ENCODE measurements at places on chromosomes 16 and 17.

DNA sequence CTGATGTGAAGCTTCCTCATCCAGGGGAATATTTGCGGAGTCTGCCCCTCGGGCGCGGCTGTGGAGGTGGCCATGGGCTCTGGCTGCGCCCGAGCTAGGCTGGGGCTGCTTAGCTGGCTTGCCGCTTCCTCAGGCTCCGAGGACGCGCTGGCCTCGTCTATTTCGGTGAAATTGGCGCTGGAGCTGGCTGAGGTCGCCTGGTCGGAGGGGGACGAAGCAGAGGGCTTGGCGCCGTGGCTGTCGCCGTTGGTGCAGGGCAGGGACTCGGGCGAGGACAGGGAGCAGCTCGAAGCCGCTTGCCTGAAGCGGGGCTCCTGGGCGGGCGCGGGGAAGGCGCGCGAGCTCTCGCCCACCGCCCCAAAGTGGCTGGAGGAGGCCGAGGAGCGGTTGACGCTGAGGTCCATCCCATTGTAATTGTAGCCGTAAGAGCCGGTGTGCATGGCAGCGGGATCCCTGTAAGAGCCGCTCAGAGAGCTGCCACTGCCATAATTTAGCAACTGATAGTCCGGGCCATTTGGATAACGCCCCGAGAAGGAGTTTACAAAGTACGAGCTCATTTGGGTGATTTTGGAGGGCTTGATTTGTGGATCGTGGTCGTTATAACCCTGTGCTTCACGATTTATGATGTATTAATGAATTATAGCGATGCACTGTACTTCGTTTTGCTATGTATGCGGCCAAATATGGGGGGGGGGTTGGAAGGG lies at the start of gene HOXB5:
TSS of gene HOXB5 (minus strand) at position 654 of the 704 bp plus-strand sequence. CDS start at position 557, 97 bp downstream.
- no peak for DNase-seq

- DNase-seq: no peak
These were observed 422 bp downstream of the UQCC4 start for GRCh38 chr16:1420111-1420539.

GRCh38 chr17:14298221-14298946 lies 2.5 kb upstream of the HS3ST3B1 start:
- no peak for DNase-seq

- no peak for DNase-seq
These were observed 93.4 kb upstream of the CRHR1 start for GRCh38 chr17:45690625-45691275.

GRCh38 chr16:78684655-78685375 lies 585.4 kb downstream of the WWOX start:
- no peak for DNase-seq

DNA sequence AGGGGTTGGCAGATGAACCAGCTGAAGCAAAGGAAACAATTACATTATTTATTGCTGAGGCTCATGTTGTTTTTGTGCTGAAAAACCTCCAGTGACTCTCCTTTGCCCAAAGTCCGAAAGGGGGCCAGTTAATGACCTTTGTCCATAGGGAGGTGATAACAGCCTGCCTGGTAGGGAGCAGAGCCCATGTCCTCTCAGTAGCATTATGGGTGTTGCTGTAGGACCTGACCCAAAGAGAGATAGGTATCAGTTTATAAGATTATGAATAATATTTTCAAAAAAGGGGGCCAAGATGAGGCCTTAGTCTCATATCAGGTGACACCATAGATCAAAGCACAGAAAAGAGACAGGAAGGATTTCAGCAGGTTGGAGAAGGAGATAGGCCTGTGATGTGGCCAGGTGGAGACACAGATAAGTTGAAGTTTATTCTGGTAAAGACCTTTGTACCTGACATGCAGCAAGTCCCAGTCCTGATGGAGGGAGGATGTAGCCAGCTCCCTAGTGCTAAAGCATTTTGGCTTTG lies 55.1 kb downstream of the CENPV start:
- no peak for DNase-seq

- DNase-seq: peak; percentile 50
These were observed 11.2 kb downstream of the ENPP7 start for GRCh38 chr17:79741751-79742588.

DNA sequence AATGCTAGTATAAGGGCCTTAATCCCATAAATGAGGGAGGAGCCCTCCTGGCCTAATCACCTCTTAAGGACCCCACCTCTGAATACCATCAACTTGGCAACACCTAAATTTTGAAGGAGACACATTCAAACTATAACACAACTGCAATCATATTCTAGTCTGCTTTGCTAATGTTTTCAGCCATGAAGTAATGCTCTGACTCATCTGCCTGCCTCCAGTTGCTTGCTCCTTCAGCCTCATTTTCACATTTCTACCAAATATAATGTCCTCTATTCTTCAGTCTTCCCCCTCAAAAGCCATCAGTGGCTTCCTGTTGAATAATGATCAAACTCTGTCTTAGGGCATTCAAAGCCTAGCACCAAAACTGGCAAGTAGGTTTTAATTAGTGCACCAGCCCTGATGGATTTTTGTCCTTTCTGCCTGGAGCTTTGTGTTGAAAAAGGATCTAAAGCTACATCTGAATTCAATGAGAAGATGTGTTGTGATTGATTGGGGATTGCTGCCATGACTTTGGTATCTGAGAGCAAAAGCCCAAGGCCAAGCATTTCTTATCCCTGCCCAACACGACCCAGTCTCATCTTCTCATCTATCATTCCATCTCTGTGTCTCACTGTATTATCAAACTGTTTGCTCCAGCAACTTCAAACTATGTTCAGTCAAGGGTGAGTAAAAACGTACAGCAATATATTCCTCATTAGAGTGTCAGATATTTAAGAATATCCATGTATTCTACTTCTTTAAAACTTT lies 140.8 kb upstream of the ELAC2 start:
- DNase-seq: no peak

GRCh38 chr16:79089735-79090284 lies 510.7 kb downstream of the MAF start:
- DNase-seq: peak; percentile 8

DNA sequence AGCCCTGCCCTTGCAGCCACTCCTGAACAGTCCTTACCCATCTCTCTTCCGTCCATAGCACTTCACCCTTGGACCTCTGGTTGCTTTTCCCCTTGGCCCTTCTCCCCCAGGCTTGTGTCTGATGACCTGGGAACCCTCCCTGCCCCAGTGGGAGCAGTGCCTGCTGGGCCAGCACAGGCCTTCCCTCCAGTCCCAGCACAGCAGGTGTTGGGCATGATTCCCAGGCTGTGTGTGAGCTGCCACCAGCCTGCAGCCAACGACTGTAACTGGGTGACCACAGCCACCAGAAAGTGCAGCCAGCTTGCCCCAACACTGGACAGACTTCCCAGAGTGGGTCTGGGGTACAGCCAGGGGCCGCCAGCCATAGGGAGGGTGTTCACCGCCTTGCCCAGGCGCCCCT lies 30.0 kb downstream of the CRAMP1 start:
- DNase-seq: no peak

GRCh38 chr17:61253362-61253761 lies 146.3 kb upstream of the TBX2 start:
- DNase-seq: no peak

GRCh38 chr16:70774261-70774660 lies 26.7 kb downstream of the VAC14 start:
- no peak for DNase-seq

GRCh38 chr17:48453447-48453846 lies 23.4 kb upstream of the SKAP1 start:
- no peak for DNase-seq

GRCh38 chr16:4288148-4288921 lies 15.5 kb upstream of the TFAP4 start:
- DNase-seq: peak; percentile 53

GRCh38 chr17:81514739-81515529 lies 2.3 kb upstream of the ACTG1 start:
- DNase-seq: peak; percentile 61

- DNase-seq: no peak
These were observed 34.8 kb downstream of the TIMM22 start for GRCh38 chr17:1031711-1032110.

- no peak for DNase-seq
These were observed 21.9 kb upstream of the FAAP100 start for GRCh38 chr17:81573794-81574642.

- no peak for DNase-seq
These were observed at the start of gene KRT37 for GRCh38 chr17:41424111-41424635. KRT37 (minus strand) TSS chr17:41424585; CDS start chr17:41424523, 62 bp downstream.

DNA sequence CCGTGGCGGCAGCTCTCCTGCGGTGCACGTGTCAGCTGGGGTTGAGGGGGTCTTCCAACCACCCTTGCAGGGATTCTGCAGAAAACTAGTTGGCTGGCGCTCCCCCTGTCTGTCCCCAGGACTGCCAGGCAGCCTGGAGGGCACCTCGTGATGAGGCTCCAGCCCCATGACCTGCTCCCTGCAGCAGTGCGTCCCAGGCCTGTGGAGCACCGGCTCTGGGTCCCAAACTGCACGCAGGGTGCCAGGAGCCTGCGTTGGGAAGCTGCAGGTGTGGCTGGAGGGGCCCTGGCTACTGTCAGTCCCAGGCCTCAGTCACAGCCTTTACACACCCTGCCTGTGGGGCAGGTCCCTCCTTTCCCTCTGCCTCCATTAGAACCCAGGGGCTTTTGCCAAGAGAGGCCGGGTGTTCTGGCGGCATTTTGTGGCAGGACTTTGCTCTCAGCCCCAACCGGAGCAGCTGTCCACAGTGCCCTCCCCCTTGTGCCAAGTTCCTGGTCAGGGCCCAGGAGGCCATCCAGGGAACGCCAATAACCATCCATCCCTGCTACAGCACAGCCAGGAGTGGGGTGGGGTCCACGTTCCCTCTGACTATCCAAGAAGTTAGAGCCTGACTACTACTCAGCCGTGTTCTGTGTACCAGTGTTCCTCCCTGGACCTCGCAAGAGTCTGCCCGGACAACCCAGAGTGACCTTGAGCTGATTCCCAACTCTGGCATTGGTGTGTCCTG lies 9.2 kb downstream of the CHMP6 start:
- DNase-seq: no peak

DNA sequence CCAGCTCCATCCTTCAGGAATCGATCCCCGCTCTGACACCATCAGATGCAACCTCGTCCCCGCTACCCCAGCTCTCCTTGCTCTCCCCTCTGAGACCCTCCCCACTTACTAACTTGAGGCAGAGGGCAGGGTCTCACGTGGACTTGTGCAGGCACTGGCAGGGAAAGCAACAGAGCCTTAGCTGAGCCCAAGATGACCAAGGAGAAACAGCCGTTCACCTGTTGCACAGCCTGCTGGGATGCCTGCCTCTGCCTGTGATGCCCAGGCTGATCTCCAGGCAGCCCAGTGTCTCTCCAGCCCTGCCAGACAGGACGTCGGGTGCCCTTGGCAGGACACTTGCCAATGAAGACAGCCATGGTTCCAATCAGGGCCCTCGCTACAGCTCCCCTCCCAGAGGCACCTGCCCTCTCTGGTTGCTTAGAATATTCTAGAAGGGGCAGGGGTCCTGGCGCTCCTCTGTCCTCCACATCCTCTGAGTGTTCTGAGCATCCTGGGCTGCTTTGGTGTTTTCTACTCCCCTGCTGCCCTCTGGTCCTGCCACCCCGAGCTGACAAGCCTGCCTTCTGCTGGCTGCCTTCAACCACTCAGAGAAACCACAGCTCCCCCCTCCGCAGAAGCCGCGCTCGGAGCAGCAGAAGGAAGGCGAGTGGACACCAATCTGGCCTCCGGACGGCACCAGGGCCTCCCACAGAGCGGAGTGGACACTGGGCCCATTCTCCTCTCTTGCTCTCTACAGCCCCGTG lies 6.7 kb downstream of the CEP295NL start:
- DNase-seq: no peak

DNA sequence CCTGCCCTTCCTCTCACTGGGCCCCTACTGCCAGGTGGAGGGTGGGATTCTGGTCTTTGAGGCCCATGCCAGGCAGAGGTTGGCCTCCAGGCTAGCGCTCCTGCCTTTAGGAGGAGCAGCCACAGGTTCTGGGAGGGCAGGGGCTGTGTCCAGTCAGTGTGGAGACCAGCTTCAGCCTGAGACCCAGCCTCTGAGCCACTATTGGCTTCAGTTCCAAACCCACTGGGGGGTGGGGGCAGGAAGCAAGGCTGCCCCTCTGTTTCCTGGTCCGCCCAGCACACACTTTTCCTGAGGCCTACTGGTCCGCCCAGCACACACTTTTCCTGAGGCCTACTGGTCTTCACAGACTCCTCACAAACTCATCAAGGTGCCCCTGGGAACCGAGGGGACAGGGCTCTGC lies 16.4 kb downstream of the SLC5A10 start:
- DNase-seq: no peak

- DNase-seq: no peak
These were observed 15.9 kb downstream of the GRB7 start for GRCh38 chr17:39753514-39754160.

DNA sequence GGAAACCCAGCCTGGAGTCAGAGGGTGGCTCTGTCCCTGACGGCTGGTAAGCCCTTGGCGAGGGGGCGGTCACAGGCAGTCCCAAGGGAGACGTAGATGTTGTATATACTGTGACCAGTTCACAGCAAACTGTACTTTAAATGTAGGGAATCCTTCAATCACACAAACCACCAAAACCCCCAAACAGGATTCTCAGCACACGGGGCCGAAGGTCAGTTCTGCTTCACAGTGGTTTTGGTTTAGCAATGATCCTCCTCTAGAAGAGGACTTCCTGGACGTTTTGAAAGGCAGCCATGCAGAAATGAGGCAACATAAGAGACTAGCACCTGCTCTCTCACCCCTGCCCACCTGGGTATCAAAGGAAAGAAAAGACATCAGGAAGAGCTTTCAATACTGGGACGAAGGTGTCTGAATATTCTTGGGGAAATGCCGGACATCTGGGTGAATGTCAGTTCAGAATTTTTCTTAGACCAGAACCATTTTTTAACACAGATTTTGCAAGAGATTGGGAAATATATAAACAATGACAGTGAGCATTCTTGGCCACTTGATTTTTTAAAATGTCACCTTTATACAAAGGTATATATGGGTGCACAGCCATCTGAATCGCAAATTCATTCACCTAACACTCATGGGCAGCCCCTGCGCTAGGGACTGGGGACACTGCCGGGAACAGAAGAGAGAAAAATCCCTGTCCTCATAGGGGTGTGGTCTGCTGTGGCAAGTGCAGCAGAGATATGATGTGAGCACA lies 74.2 kb downstream of the CRISPLD2 start:
- DNase-seq: no peak

GRCh38 chr16:67302076-67302475 lies 22.7 kb downstream of the PLEKHG4 start:
- no peak for DNase-seq

DNA sequence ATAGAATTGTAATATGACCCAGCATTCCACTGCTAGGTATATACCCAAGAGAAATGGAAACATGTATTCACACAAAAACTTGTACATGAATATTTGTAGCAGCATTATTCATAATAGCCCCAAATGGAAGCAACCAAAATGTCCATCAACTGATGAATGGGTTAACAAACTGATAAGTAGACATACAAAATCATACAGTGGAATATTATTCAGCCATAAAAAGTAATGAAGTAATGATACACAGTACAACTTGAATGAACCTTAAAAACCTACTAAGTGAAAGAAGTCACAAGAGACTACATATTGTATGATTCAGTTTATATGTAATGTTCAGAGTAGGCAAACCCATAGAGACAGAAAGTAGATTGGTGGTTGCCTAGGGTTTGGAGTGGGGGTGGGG lies 40.5 kb upstream of the GOSR1 start:
- no peak for DNase-seq

GRCh38 chr17:56358651-56359050 lies 205.4 kb downstream of the ANKFN1 start:
- DNase-seq: no peak
